ENCODE measurements at places on chromosomes 2 and 18. TPM values are rescaled to one million over a fixed set of nuclear protein-coding genes. Genes with fewer than 3 reads are reported as not detected.

Gene INO80C
- total RNA-seq: 9.5 TPM

Gene ADD2
- total RNA-seq: not detected

Gene ITGB6
- 21.1 TPM for total RNA-seq

Gene DSEL
- 3.3 TPM for total RNA-seq

Gene PROKR1
- not detected for total RNA-seq

Gene TMEM178A
- 0.51 TPM for total RNA-seq

Gene C18orf54
- total RNA-seq: 1.1 TPM

Gene CCBE1
- 1.6 TPM for total RNA-seq

Gene KCNJ3
- not detected for total RNA-seq

Gene DNAH6
- total RNA-seq: under 0.01 TPM

Gene CCDC148
- 0.26 TPM for total RNA-seq

Gene DPP4
- 2.9 TPM for total RNA-seq

Gene PLCD4
- 1.2 TPM for total RNA-seq

Gene LDAH
- 8.4 TPM for total RNA-seq

Gene RFTN2
- total RNA-seq: under 0.01 TPM

Gene ITPRIPL1
- total RNA-seq: 1.6 TPM

Gene CYP26B1
- total RNA-seq: under 0.01 TPM

Gene SRBD1
- 13.4 TPM for total RNA-seq

Gene TUBB6
- 468 TPM for total RNA-seq

Gene GCG
- total RNA-seq: not detected

Gene AUP1
- total RNA-seq: 176 TPM

Gene AGXT
- total RNA-seq: not detected

Gene ARHGAP28
- total RNA-seq: 0.26 TPM

Gene COL4A3
- total RNA-seq: under 0.01 TPM

Gene DNAJC5G
- total RNA-seq: not detected

Gene DTNA
- total RNA-seq: 1.9 TPM

Gene SPATA3
- not detected for total RNA-seq

Gene RELCH
- 29.5 TPM for total RNA-seq

Gene CYTIP
- not detected for total RNA-seq

Gene TMEM163
- not detected for total RNA-seq

Gene C2orf66
- under 0.01 TPM for total RNA-seq

Gene ATP8B1
- 20.8 TPM for total RNA-seq

Gene SLC1A4
- 22.1 TPM for total RNA-seq

Gene GPAT2
- total RNA-seq: 0.26 TPM

Gene ANKRD30BL
- not detected for total RNA-seq

Gene TWIST2
- total RNA-seq: 4.6 TPM

Gene HOXD9
- not detected for total RNA-seq

Gene SPP2
- not detected for total RNA-seq

Gene KANSL3
- total RNA-seq: 21.3 TPM

Gene KDSR
- total RNA-seq: 40.5 TPM

Gene TUBA4B
- total RNA-seq: not detected

Gene POTEC
- total RNA-seq: under 0.01 TPM

Gene CYBRD1
- 14.5 TPM for total RNA-seq

Gene PJVK
- total RNA-seq: 2.4 TPM

Gene RAX
- not detected for total RNA-seq

Gene INPP5D
- total RNA-seq: 24.1 TPM

Gene LYPD6B
- 14.7 TPM for total RNA-seq

Gene CPO
- total RNA-seq: 0.13 TPM

Gene TCF7L1
- 1.9 TPM for total RNA-seq

Gene C2orf92
- total RNA-seq: 0.26 TPM

Measured in bronchial epithelial cell (primary cell).